Stimulated activated CD4-positive, alpha-beta T cell treated with anti-CD3 and anti-CD28 coated beads, TNF-alpha, amount 100 ng/mL, for 1 hour (primary cell): ENCODE measurements at places on chromosomes 11 and 22.

- DNase-seq = no peak
Measured at GRCh38 chr11:73400293-73400692, 24.1 kb downstream of the RELT start.

- no peak for DNase-seq
Measured at GRCh38 chr11:69486773-69487291, 5.4 kb downstream of the LINC01488 start.

DNA sequence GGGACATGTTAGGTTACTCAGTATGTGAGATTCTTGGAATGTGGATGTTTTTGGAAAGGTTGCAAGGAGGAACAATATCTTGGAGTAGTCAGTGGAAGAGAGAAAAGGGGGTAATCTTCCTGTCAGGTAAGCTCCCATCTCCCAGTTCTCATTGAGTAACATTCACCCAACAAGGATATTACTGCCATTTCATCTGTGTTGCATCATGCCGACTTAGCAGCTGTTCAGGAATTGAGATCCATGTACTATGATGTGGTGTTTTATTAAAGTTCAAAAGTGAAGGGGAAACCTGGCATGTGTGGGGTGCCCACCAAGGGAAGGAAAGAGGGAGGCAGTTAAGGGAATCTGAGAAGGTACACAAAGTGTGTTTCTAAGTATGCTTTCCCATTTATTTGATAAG, 58.4 kb upstream of the RASSF10 start:
- DNase-seq = no peak

- DNase-seq = no peak
Measured at GRCh38 chr22:26536056-26536761, 23.9 kb upstream of the TFIP11 start.

GRCh38 chr11:99246199-99246598, 225.4 kb downstream of the CNTN5 start:
- DNase-seq = no peak

GRCh38 chr11:71139516-71140205, 112.7 kb downstream of the SHANK2 start:
- no peak for DNase-seq

GRCh38 chr22:46803031-46803880, 40.8 kb downstream of the TBC1D22A start:
- peak; percentile 42 for DNase-seq

DNA sequence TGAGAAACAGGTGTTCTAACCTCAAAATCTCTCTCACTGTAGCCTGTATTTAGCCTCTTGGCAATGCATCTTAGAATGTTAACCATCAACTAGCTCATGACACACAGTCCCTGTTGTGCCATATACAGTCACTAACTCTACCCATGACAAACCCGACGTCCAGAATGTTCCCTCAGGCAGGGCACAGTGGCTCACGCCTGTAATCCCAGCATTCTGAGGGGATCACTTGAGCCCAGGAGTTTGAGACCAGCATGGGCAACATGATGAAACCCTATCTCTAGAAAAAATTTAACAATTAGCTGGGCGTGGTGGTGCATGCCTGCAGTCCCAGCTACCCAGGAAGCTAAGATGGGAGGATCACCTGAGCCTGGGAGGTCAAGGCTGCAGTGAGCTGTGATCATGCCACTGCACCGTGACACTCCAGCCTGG, 18.2 kb upstream of the CCDC34 start:
- DNase-seq = no peak

DNA sequence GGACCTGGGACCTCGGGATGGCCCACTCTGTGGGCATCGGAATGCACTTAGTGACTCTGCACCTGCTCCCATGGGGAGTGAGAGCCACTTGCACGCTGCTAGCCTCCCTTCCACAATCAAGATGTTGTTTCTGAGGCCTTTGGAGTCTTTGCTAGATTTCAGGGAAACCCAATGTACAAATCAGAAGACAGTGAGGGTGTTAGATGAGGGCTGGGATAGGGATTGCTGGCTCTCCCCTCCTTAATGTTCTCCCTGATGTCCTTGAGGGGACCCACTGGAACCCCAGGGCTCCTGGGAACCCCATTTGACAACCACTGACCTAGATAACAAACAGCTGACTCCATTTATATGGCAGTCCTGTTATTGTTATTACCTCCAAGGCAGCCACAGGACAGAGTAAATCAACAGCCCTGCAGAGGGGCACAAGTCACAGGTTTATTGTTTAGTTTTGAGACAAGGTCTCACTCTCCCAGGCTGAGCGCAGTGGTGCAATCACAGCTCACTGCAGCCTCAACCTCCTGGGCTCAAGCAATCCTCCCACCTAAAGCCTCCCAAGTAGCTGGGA, 31.3 kb upstream of the COMT start:
- no peak for DNase-seq

GRCh38 chr11:74057249-74058151, 48.6 kb upstream of the UCP3 start:
- DNase-seq = no peak

- no peak for DNase-seq
Measured at GRCh38 chr11:117601006-117601708, 195.9 kb downstream of the DSCAML1 start.

DNA sequence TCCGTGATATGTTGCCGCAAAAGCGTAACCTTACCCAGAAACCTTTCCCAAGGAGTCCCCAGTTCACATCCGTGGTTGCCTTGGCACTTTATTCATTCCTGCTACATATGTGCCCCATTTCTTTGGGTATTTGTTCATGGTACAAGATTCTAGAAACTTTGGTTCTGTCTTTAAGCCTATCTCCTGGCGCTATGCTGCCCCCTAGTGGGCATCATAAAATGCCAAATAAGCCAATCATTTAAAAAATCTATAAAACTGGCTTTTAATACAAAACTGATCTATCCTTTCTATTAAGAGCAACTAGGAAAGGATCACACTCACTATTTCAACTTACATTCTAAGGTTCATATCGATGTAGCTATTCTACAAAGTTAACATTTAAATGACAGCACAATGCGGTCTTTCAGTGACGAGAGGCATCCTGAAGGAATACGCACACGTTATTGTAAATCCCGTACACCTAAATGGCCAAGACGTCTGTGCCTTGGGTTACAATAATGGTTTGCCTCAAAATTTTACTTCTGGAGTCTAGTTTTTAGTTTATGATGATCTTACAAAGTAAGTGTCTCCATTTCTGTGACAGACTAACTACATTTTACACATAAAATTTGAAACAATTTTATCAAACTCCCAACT, 16.2 kb downstream of the PIWIL3 start:
- peak; percentile 25 for DNase-seq

DNA sequence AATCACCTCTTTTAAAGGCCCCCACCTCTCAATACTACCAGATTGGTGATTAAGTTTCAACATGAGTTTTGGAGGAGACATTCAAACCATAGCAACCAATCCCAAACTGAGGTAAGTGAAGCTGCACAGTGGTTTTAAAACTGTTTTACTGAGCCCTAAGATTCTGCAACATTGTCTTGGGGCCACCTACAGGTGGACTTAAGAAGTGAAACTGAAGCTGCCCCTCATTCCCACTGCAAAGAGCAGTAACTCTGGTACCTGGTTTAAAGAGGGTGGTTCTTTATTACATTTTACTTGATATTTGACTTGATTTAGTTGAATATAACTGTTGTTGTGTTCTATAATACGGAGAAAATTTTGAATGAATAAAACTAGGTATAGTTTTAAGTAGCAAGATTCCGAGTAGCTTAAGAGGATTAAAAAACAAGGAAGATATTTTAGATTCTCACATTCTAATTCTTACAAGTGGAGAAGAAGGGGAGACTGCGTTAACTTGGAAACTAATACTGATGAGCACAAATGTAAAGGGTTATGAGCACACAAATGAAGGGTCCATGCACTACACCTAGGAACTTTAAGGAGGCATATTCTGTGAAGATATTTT, 26.7 kb downstream of the SYT9 start:
- DNase-seq = no peak
